Urinary bladder (tissue), 4 donors: ENCODE measurements at places on chromosomes 5 and 9. TPM values are rescaled to one million over a fixed set of nuclear protein-coding genes. Genes with fewer than 3 reads are reported as not detected.

CDC20B gene
- not detected for total RNA-seq

DAPK1 gene
- total RNA-seq: 79.2 TPM

KIF20A gene
- 25.4 TPM for total RNA-seq

EGR1 gene
- 12.8 TPM for total RNA-seq

TAF11L10 gene
- total RNA-seq: not detected

BSPRY gene
- 1.2 TPM for total RNA-seq

TPPP gene
- total RNA-seq: 4.1 TPM

ZNG1F gene
- total RNA-seq: 21.6 TPM

DNA sequence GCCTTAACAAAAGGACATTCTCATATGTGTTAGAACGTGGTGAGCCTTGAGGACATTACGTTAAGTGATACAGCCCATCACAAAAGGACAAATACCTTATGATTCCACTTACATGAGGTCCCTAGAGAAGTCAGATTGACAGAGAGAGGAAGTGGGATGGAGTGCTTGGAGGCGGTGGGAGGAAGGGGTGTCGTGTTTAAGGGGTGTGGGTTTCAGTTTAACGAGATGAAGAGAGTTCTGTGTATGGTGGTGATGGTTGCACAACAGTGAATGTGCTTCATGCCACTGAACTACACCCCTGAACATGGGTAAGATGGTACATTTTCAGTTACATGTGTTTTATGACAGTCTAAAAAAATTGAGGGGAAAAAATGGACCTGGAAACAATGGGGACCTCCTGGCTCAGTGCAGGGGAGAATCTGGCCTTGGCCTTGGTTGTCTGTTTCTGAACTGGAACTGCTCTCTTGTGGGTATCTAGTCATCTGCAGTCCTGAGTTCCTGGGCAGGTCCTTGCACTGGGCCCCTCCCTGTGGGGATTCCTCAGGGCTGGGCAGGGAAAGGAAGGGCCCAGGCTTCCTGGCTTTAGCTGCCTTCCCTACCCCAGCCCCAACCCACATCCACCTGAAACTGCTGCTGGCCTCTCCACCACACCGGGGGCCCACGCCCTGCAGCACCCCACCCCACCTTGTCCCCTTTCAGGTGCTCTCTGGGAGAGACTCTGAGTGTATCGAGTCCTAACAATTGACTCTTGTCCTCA lies 17.8 kb downstream of the LRRC8A start:
- DNase-seq: no peak

- DNase-seq: no peak
Measured at GRCh38 chr5:18798058-18798457, 1163.8 kb downstream of the TAF11L14 start.

DNA sequence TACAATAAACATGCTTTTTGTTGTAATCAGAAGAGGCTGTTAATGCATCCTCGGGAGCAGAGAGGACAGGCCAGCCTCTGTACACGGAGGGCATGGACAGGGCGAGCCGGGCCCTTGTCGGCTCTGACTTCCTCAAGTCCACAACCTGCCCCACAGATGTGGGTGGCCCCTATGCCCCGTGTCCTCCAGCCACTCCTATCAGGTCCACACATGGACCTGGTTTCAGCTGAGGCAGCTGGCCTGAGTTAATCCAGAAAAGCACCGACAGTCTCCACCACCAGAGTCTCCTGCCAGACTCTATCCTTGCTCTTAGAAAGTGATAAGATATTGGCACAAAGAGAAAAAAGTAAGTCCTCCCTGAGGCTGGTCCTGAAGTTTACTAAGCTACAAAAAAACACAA lies 52.4 kb upstream of the PHYKPL start:
- no peak for DNase-seq

DNA sequence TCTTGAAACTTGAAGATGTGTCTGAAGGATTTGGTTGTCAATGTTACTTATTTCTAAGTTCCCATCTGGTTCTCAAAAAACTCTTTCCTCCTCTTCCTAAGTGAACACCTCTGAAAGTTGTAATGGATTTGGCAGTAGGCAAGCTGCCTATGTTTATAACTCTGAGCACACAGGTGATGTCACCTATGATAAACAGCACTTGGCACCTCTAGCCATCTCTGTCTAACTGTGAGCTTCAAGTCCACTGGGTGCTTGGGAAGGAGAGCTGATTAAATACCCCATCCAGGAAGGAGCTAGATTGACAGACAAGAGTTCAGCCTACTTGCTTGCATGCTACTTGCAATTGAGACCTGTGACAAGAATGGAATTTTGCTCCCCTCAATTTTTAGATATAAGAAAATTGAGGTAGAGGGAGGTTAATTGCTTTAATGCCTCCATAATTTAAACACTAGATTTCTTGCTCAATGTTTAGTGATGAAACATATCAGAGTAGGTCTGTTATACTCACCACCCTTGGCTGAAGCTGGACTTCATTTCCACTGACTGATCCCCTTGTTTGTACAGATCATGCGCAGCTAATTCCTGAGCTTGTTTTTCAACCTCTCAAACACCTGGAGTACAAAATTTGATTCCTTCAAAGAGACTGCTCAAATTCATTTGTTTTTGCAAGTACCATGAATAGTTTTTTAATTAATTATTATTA lies 49.9 kb downstream of the PDE4D start:
- no peak for DNase-seq

DNA sequence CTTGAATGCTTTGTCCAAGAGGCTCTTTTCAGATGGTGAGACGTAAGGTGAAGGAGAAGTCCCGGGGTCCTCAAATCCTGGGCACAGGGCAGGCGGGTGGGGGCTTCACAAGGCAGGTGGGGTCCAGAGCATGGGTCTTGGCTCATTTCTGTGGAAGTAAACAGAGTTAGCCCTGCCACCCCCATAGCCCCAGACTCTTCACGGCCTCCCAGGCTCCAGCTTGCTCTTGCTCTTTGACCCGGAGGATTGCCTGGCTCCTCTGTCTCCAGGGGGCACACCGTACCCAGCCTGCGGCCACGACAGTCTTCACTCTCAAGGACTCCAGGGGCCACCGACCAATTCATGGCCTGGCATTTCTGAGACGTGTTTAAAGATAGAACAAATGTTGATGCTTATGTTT lies 28.8 kb upstream of the POMT1 start:
- DNase-seq: no peak

GRCh38 chr9:132036521-132036920 lies 43.1 kb downstream of the MED27 start:
- no peak for DNase-seq

- DNase-seq: no peak
Measured at GRCh38 chr9:98117984-98118639, 910 bp downstream of the TRIM14 start.

GRCh38 chr9:3874449-3875360 lies 348.9 kb upstream of the RFX3 start:
- DNase-seq: no peak

- no peak for DNase-seq
Measured at GRCh38 chr5:159359408-159359807, 29.1 kb upstream of the IL12B start.

DNA sequence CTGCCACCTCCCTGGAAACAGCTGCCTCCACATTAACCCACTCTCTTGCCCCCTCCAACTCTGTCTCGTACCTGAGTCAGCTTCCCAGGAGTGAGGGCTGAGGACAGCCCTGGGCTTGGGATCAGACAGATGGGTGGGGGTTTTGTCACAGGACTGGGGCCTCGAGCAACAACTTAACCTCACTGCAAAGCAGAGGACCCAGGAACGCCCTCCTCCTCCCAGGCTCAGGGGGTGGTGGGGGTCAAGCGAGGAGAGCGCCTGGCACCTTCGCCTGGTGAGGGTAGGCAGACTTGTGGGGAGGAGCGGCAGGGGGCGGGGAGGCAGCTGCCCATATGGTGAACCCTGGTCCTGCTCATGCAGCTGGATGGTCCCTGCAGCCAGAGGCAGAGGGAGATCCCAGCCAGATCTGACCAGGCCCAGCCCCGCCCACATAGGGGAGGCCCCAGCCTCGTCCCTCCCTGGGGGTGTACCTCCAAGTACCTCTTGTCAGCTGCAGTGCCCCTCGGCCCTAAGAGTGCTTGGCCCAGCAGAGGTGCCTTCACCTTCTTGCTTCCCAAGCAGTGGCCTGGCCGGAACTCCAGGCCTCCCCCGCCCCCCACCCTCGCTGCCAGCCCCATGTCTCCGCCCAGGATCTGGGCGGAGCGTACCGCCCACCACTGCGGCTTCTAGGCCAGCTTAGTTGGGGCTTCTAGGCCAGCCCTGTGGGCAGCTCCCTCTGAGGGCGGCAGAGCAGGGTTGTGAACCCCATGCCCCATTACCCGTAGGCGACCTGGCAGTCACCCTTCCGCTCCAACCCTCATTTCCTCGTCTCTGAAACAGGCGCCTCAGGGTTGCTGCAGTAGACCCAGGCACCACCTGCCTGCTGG lies at the start of gene SARDH:
Gene SARDH, minus strand, starts transcription at position 579 of the 866 bp plus-strand sequence. CDS start 4,179 bp downstream, outside the sequence.
- no peak for DNase-seq

- no peak for DNase-seq
Measured at GRCh38 chr9:123131258-123131657, 97.8 kb downstream of the GPR21 start.

DNA sequence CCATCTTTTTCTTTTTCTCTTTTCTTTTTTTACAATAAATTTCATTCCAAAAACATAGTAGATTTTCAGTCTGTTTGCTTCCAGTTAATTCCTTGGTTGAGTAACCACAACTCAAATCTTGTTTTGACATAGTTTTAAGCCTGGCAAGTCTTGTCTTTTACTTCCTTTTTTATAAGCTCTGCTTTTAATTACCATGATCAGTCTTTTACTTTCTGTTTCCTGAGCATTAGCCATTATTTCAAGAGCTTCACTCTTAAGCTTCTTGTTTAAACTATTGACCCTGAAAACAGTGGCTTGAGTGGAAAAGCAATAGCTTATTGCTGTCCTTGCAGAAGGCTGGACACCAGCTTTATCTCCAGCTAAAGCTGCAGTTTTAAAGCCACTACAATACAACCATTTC lies 1363.3 kb downstream of the MAT2B start:
- DNase-seq: no peak

DNA sequence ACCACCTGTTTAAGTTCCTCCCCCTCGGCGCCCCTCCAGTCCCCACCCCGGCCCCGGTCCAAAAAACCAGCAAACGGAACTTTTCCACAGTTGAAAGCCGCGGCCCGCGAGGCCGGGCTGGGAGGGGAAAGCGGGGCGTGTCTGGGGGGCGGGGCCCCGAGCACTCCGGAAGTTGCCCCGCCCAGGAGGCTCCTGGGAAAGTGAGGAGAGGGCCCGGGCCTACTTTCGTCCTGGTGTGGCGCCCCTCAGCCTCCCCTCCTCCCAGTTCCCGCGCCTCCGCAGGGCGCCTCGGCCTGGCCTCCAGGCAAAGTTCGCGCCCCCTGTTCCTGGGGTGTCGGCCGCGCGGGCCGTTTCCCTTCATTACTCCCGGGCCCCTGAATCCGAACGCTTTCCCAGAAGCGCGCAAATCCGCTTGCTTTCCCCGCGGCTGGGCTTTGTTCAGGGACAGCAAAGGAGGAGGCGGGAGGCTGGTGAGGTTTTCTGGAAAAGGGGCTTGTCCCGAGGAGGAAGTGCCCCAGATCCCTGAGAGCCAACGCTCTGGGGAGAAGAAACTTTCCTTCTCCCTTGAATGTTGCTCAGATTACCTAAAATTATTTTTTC lies 4.5 kb upstream of the DMRT3 start:
- no peak for DNase-seq

- no peak for DNase-seq
Measured at GRCh38 chr9:14243514-14244042, 70.4 kb downstream of the NFIB start.

DNA sequence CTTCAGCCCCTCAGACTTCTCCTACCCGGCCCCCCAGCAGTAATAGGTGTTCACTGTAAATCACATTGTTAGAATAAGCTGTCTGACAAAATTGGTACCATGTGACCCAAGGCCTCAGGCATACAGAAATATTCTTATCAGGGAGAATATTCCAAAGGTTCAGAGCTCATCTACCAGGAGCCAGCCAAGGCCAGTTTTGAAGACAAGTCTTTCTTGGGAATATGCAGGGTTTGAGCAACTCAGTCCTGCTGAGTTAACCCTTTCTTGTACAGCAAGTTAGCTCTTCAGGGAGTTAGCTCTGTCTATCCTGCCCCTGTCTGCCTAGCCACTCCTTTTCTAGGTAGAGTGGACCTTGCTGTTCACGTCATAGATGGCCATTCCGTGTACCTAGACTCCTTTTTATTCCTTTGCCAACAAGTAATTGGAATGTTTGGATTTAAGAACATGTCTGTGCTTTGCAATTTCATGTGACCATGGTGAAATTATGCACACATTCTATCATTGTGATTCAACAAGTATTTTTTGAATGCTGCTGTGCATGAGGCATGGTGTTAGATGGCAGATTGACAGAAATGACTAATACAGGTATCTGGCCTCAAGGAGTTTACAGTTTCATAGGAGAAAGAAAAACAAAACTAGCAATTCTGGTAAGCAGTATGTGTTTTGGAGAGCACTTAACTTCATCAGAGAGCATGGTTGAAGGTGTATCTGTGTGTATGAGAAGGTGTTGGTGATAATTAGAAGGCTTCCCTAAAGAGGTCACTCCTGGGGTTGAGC lies 22.6 kb downstream of the TGFBR1 start:
- DNase-seq: no peak

GRCh38 chr5:124790895-124791732 lies 44.7 kb upstream of the ZNF608 start:
- DNase-seq: no peak

DNA sequence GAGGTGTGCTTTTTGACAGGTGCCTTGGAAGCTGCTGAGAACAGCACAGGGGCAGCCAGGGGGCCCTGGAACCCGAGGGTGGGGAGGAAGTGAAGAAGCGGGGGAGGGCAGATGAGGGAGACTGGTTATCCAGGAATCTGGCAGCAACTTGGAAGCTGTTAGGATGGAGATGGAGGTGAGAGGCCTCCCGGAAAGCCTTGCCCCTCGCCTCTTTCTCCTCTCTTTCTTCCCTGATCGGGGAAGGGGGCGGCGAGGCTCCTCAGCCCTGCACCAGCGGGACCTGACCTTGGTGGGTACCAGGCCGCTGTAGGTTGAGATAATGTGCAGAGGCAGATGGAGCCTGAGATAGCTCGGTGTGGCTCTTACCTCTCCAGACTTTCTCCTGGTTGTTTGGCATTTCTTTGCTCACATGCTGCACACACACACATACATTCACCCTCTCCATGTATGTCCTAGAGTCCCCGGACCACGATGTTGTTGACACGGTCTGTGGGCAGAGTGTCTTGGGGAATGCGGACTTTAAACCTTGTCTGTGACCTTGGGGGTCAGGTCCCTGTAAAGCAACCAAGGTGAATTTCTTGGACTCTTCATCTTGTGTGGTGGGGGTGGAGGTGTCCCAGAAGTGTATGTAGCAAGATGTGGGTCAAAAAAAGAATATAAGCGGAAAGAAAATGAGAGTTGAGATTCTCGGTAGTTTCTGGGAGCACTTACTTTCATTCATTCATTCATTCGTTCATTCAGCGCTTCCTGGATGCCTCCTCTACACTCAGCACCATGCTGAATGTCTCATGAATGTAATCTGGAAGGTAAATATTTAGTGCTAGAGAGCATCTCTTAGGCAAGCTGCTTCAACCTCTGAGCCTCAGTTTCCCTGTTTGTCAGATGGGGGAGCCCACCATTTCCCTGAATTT lies 1.6 kb downstream of the WWC1 start:
- no peak for DNase-seq

DNA sequence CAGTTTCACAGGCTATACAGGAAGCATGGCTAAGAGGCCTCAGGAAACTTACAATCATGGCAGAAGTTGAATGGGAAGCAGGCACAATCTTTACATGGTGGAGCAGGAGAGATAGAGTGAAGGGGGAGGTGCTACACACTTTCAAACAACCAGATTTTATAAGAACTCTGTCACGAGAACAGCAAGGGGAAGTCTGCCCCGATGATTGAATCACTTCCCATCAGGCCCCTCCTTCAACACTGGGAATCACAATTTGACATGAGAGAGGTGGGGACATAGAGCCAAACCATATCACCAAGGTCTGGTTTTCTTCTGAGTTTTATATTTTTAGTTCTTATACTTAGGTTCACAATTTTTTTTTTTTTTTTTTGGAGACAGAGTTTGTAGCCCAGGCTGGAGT lies 16.1 kb downstream of the ZCCHC9 start:
- no peak for DNase-seq
